ENCODE measurements at places on chromosomes 12 and 14. TPM values are rescaled to one million over a fixed set of nuclear protein-coding genes. Genes with fewer than 3 reads are reported as not detected.
A peak's percentile ranks its signal among the peaks of the same experiment; 100 is the strongest.

Gene MSI1
- not detected for polyA plus RNA-seq

GRCh38 chr14:70811050-70811449, 1.7 kb upstream of the MAP3K9 start:
- DNase-seq: no peak

DNA sequence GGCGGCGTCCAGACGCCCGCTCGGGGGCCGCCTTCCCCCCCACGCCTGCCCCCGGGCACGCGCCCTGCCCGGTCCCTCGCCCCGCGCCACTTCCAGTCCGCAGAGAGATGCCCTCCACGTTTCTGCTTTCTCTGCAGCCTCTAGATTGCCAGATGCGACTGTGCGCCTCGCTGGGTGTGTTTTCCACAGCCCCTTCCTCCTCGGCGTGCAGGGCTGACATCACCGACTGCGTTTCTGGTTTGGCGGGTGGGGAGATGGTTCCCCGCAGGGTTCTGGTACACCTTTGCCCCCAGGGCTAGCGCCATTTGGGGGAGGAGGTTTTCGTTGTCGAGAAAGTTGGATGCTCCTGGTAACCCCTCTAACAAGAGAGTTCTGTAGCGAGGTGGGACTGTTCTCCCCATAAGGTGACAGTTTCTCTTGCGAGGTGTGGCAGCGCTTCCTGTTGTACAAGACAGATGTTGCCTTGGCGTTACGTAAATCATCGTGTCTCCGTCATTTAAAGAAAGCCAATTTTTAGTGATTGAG, 1.5 kb downstream of the CALM1 start:
- peak; percentile 81 for DNase-seq

Gene LALBA
- polyA plus RNA-seq: not detected

Gene CLEC6A
- polyA plus RNA-seq: not detected

DNA sequence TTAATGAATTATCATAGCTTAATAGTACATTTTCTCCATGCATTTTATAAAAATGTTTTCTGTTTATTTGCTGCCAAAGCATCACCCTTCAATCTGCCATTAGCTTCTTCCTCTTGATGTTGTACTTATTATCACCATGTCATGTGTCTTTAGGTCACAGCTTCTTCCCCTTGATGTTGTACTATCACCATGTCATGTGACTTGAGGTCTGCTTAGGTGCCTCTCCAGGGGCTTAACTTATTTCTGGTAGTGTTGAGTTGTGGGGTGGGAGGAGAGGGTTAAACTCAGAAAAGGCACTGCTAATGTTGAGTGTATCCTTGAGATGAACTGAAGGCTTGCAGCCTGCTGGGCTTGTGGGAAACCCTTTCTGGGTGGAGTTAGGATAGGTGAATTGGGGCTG, 87.8 kb downstream of the DAAM1 start:
- DNase-seq: no peak

- peak; percentile 74 for DNase-seq
Observed at GRCh38 chr12:630656-631632, 32.3 kb downstream of the NINJ2 start.

DNA sequence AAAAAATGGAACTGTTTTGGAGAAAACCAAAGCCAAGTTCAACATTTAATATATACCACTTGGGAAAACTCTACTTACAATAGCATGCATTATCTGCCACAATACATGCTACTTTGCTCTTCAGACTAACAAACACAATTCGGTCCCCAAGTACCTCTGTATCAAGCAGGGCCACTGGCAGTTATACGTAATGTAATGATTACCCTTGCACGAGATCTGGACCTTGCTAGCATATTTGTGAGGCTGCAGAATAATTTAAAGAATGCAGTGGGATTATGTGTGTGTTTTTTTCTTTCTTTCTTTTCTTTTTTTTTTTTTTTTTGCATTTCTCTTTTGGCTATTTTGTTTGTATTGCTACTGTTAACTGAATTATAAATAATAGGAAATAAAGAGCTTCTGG, 22.8 kb upstream of the PYGL start:
- no peak for DNase-seq

DNA sequence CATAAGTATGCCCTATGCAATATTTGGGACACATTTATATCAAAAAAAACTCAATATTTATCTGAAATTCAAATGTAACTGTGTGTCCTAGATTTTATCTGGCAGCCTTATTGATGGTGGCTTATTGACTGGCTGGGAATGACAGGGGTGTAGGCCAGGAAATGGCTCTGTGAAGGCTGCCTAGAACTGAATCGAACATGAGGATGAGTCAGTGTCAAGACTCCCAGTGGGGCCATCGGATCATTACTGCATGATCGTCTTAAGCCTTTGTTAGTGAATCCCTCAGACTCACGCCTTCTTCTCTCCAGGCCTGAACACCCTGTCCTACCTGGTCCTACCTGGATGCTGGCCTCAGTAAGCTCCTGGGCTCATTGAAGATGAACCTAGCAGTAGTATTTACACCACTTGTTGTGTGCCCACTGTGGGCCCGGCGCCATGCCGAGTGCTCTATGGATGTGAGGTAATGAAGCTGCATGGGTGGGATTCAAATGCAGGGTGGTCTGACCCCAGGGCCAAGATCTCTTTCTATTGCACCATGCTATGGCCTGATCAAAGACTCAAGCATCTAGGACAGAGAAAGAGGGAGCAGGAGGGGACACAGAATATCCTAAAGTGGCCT, 21.0 kb upstream of the FAIM2 start:
- DNase-seq: no peak
